ENCODE measurements at places on chromosomes 2 and 18.

DNA sequence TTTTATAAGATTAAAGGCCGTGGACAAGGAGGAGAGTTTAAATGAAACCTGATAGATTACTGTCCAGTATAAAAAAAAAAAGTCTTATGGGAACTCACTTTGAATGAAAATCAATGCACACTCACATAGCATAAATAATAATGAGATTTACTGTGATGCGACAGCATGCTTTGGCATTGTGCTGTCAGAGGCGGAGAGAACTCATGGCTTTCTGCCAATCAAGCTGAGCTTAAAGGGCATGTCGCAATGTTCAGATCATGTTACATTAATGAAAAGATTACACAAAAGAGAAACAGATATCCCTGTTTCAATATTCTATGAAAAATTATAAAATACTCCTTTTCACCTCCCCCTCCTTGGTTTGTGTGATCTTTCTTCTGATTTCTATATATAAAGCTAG lies 310.8 kb downstream of the ERBB4 start:
- DNase-seq = no peak

- DNase-seq = no peak
Observed at GRCh38 chr2:179455172-179455524, 190.5 kb upstream of the SESTD1 start.

DNA sequence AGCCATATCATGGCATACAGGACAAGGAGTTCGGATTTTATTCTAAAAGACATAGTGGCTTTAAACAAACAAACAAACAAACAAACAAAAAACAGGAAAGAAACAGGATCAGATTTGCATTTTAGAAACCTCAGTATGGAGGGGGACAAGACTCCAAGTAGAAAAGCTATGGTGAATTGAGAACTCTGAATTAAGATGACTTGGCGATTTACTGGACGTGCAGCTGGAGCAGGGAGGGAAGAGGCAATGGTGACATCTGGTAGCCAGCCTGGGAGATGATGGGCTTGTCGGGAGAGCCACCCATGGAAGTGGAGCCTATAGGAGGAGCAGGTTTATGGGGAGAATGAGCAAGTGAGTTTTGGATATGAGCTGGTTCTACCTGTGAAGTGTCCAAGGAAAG lies 13.2 kb downstream of the CPLX4 start:
- DNase-seq = no peak

- DNase-seq = no peak
Observed at GRCh38 chr2:62511636-62512035, 5.6 kb upstream of the TMEM17 start.

GRCh38 chr2:58516695-58517094 lies 275.6 kb upstream of the FANCL start:
- no peak for DNase-seq

DNA sequence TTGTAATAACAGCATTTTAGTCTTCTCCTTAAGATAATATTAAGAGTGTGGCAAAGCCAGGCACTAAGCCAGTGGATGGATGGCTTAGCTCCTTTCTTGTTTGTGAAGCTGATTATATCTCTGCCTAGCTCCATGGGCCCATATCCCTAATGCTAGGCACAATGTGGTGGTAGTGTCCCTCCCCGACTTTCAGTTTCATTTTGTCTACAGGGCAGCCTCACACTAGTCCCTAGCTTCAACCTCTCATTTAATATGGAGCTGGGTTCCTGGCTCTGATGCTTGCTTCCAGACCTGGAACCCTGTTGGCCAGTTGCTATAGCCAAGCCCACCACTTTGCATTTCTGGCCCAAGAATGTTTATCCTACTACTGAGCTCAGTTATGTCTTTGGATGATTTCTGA lies 437.0 kb upstream of the MEIS1 start:
- DNase-seq = no peak

GRCh38 chr18:21634588-21635199 lies 22.6 kb downstream of the SNRPD1 start:
- no peak for DNase-seq

- no peak for DNase-seq
Observed at GRCh38 chr2:233761040-233761769, 1.1 kb downstream of the UGT1A1 start.

GRCh38 chr2:103847276-103847675 lies 1006.6 kb upstream of the POU3F3 start:
- no peak for DNase-seq

- no peak for DNase-seq
Observed at GRCh38 chr2:214226061-214226460, 184.8 kb upstream of the VWC2L start.

- no peak for DNase-seq
Observed at GRCh38 chr2:74312913-74313312, 30.3 kb downstream of the SLC4A5 start.

GRCh38 chr2:86556508-86556907 lies 6.7 kb downstream of the CHMP3 start:
- DNase-seq = no peak

DNA sequence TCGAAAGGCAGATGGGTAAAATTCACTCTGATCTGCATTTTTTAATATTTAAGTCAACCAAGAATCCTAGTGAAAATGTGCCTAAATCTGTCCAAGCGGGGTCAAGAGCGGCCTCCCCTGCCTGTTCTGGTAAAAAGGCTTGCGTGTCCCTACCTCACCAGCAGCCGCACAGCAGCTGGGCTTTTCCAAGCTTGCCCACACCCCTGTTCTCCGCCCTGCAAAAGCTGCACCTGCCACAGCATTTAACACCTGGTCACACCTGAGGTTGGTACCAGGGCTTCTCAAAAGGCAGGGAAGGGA lies 25.8 kb upstream of the TMEM182 start:
- DNase-seq = peak; percentile 6

GRCh38 chr2:75498907-75499306 lies 61.8 kb downstream of the EVA1A start:
- no peak for DNase-seq

- DNase-seq = no peak
Observed at GRCh38 chr2:191777351-191777750, 69.5 kb downstream of the CAVIN2 start.

DNA sequence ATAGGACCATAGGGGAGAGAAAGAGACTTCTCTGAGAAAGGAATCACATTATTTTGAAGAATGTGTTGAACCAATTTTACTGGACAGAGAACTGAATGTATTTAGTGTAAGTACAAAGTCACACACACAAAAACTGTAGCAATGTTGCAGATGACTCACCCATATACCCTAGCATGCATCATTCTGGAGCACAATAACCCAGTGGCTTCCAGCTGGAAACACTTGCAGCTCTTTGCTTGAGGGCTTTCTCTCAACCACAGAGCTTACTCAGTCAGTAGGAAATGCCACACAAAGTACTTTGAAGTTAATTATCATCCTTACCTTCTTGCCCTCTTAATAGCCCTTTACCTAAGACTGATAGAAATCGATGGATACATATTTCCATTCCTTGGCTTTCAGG lies 760.0 kb upstream of the FSHR start:
- DNase-seq = no peak

- no peak for DNase-seq
Observed at GRCh38 chr2:206219957-206220356, 54.5 kb upstream of the ZDBF2 start.

DNA sequence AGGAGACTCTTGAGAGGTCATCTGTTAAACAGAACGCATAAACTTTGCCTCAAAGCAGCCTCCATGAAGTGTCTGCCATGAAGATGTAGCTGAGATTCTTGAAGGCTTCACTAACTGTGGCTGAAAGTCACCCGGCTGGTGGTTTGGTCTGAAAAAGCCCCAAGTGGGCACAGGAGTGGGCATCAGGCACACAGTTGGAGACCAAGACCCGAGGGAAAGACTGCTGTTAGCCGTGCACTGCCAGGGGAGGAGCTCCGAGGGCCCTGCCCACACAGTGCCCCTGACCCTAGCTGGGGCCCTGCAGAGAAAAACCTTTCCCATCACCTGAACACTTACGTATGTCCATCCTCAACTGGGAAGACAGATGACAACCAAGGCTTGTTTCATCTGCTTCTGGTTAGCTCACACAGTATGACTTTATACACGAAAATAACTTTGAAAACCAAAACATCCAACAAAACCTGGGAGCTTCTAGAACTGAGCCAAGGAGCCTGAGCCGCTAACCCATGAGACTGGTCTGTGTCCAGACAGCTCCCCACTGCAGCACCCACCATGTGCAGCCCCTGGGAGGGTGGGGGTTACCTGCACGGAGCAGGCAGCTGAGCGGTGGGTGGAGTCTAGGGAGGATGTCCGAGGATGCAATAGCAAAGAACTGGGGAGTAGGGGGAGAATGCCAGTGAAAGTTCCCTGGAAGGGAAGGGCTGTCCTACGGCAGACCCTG lies 15.4 kb downstream of the HJURP start:
- no peak for DNase-seq

- no peak for DNase-seq
Observed at GRCh38 chr2:118016911-118017310, 3.0 kb upstream of the CCDC93 start.

DNA sequence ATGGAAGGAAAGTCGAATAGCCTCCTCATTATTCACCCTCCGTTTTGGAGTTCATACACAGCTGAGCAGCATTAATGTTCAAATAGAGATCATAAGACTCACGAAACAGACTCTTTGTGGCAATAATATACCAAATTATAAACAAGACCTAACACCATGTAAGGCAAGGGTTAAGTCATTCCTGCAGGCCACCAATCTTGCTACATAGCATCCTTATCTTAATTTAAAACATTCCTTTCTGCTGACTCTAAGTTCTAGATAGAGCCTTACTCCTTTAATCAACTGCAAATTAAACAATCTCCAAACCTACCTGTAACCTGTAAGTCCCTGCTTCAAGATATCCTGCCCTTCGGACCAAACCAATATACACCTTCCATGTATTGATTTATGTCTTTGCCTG lies 178.0 kb downstream of the PDE11A start:
- DNase-seq = no peak

- DNase-seq = peak; percentile 9
Observed at GRCh38 chr2:28869494-28870145, 489 bp downstream of the TRMT61B start.

DNA sequence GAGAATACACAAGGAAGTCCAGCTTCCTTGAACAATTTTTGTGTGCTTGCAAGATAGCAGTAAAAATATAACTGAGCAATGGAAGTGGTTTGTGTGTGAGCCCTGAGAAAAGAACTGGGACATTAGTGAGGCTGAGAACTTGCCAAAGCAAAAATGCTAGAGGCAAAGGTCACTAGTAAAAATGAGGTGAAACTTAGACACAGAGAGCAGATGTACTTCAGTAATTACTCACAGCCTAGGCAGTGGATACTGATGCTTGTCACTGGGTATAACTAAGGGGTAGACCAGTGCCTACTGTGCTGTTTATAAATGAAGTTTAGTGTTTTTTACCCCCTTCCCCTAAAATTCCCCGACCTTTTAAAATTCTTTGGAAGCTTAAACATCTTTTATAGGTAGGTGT lies 450.1 kb downstream of the LPIN1 start:
- no peak for DNase-seq

DNA sequence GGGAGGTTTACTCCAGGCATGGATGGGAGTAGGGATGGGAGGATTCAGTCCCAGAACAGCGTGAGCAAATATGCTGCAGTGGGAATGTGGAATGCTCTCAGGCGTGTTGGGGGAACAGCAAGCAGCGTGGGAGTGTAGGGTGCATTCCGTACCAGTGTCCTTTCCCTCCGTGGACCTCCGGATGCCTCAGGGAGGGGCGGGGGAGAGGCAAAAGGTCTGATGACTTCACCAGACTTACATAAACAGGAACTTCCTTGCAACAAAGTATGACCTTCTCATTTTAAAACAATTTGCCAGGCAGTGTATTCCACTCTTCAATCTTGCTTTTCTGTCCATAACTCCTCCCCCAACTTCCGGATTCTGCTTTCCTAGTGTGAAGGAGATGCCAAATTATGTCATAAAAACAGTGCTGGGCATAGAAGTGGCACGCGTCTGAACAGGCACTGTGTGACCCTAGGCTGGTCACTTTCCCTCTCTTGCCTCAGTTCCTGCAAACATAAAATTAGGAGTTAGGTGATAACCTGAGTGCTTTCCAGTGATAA lies 36.9 kb downstream of the RPL37A start:
- DNase-seq = no peak

GRCh38 chr2:8679827-8680731 lies 1.8 kb upstream of the ID2 start:
- DNase-seq = no peak

- no peak for DNase-seq
Observed at GRCh38 chr2:23413641-23414040, 28.7 kb downstream of the KLHL29 start.

- DNase-seq = no peak
Observed at GRCh38 chr2:128786316-128786715, 467.6 kb upstream of the HS6ST1 start.

DNA sequence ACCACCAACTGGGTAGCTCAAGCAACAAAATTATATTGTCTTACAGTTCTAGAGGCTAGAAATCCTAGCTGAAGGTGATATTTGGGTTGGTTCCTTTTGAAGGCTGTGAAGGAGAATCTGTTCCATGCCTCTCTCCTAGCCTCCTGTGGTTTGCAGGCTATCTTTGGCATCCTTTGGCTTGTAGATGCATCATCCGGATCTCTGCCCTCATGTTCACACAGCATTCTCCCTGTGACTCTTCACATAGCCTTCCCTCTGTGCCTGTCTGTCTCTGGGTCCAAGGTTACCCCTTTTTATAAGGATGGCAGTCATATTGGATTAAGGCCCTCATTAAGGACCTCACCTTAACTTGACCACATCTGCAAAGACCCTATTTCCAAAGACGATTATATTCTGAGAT lies 78.6 kb upstream of the MAP3K20 start:
- no peak for DNase-seq

DNA sequence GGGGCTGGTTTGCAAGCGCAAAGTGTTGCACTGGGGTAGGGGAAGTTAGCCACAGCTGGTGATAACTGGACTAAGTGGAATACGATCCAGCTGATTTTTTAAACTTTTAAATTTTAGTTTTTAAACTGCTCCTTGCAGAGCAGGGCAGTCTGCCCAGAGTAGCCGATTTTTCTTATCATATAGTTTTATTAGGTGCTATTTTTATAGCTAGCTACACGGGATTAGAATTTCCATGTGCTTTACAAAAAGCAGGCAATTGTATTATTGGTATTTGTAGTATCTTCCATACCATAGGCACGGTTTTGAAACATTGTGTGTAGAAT lies 9.6 kb downstream of the CPLX4 start:
- DNase-seq = no peak

GRCh38 chr2:200397785-200398184 lies 91.3 kb downstream of the SPATS2L start:
- DNase-seq = no peak

All from activated T-cell treated with anti-CD3 and anti-CD28 coated beads for 4 hours (primary cell).